ENCODE measurements at places on chromosomes 12 and 14.
A peak's percentile ranks its signal among the peaks of the same experiment; 100 is the strongest.

DNA sequence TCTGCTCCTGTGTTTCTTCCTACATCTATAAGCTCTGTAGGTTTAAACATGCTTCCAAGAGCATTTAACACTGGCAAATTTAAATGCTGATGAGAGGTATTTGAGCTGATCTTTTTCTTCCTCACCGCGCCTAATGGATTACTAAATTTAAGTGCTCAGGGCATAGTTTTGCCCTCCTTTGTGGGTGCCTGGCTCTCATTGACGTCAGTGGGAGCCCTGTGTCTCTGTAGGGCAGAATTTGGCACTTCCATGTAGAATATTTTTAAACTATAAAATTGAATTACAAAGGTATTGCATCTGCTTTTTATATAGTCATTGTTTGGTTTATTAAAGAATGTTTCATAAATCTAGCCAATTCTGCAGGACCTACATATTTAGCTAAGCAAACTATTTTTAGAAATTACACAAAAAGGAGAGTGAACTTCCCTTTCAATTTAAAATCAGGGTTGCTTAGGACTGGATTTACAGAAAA, 444.8 kb downstream of the AEBP2 start:
- DNase-seq = no peak

- DNase-seq = no peak
Measured at GRCh38 chr12:89968151-89968700, 259.6 kb upstream of the ATP2B1 start.

DNA sequence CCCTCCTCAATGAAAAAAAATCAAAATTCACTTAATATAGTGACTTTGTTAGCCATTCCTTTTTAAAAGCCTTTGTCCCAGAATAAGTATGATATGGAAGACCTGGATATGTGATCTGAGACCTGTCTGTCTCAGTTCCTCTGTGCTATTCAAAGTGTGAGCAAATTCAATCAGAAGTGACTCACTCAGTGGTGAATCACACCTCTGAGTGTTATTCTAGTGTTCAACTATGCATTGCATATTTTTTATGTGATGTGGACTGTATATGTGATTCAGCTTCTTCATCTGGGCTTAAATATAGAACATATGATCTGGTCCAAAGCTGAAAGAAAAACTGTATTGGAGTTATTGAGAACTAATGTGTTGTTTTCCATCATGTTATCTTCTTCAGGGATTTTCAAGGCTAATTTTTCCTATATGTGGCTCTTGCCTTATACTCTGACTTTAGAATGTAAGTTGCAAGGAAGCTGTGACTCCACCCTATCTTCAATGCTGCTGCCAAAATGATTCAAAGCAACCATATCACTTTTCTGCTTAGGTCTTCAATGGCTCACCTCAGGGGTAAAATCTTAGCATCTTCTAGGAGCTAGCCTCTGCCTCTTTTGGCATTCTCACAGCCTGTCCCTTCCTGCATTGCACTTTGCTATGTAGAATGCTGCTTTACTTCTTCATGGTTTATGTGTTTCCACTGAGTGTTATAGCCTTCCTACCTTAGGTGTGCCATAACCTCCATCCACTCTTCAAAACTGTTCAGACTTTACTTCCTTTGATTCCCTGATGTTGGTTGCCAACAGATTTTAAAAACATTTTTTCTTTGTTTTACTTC, 169.8 kb downstream of the OTOGL start:
- peak; percentile 83 for DNase-seq

GRCh38 chr14:33492491-33492890, 458.4 kb downstream of the EGLN3 start:
- DNase-seq = no peak

DNA sequence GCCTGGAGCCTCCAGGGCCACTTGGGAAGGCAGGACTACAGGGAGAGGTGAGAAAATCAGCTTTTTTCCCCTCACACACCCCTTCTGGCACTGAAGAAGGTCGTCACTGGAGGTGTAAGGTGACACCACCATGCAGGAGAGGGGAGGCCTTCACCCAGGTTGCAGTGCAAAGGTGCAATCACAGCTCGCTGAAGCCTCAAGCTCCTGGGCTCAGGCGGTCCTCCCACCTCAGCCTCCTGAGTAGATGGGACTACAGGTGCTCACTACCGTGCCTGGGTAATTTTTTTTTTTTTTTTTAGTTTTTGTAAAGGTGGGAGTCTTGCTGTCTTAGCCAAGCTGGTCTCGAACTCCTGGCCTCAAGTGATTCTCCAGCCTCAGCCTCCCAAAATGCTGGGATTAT, 93.6 kb downstream of the TNFAIP2 start:
- DNase-seq = no peak

DNA sequence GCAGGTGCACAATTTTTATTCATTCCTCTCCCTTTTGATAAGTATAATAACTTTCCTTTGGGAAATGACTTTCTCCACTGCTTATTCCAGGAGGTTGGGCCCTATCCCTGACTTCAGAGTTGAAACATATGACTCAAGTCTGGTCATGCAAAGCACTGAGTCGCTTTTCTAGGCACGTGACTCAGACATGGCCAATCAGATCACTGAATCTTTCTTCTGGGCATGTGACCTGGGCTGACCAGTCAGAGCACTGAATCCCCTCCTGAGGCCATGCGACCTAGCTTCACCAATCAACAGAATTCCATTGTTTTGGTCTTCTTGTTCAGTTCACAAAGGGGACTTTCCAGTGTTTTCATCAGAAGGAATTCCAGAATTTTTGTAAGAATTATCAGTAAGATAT, 377.1 kb upstream of the KITLG start:
- DNase-seq = no peak

- DNase-seq = no peak
Measured at GRCh38 chr14:93128725-93129459, 13.2 kb upstream of the ITPK1 start.

GRCh38 chr12:52139579-52140062, 52.2 kb downstream of the KRT80 start:
- DNase-seq = no peak

DNA sequence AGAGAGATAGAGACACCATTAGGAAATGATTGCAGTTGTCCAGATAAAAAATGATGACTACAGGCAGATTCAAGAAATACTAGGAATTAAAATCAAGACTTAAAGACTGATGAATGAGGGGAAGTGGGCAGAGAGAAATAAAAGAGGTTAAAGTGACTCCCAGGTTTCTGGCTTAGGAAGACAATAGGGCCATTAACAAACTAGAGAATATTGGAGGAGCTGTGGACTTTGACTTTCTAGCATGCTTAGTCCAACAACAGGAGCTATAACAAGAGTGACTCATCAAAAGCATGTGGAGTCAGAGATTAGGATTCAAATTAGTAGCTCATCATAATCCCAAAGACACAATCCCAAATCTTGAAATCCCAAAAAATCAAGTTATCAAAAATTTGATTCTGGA, 101.5 kb downstream of the BMP4 start:
- no peak for DNase-seq

DNA sequence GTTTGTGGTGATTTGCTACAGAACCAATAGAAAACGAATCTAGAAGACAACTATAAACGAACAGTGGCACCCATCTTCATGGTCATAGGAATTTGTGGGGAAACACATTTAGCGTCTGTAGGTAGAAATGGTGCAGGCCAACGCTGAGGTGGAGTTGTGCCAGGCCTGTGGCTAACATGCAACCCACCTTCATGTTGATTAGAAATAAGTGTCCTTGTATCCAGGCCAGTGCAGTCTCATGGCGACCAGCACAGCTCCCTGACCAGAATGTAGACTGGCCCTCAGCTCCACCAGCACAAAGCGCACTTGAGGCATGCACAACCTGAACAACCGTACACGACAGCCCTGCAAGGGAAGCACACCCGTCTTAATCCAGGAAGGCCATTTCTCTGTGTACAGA, 187.0 kb downstream of the TMEM132D start:
- no peak for DNase-seq

DNA sequence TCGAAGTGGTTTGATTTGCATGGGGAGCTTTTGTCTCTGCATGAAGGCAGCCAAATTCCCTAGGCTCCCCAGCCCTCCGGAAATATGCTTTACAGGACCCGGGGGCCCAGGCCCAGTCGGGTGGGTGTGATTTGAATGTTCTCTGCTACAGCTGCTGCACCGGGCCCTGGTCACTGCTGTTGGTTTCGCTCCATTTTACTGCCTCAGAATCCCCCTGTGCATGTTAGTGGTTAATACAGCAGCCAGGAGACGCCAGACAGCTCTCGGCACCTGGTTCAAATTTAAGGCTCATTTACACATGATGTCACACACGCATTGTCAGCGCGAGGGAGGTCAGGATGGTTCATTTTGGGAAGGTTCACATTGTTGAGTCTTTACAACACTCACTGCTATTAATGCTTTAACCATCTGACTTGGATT, 99.6 kb downstream of the SLC38A6 start:
- DNase-seq = peak; percentile 99

DNA sequence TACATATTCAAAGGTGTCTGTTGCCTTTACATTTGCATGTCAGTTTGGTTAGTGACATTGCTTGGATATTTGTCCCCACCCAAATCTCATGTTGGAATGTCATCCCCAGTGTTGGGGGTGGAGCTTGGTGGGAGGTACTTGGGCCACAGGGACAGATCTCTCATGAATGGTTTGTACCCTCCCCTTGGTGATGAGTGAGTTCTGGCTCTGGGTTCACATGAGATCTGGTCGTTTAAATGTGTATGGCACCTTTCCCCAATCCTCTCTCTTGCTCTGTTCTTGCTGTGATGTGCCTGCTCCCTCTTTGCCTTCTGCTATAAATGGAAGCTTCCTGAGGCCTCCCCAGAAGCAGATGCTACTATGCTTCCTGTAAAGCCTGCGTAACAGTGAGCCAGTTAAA, 207.9 kb upstream of the DIO3 start:
- no peak for DNase-seq
